ENCODE measurements at places on chromosomes 13 and 19.

DNA sequence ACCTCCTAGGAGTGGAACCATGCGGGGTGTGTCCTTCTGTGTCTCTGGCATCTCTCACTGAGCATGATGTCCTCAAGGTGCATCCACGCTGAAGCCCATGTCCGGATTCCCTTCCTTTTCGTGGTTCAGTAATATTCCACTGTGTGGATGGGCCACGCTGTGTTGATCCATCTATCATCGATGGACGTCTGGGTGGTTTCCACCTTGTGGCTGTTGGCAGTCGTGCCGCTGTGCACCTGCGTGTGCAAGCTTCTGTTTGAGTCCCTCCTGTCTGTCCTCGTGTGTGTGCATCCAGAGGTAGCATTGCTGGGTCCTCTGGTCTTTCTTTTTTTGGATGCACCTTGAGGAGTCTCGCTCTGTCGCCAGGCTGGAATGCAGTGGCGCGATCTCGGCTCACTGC, 11.2 kb upstream of the GNA15 start:
- no peak for DNase-seq

- no peak for DNase-seq
These were observed 5.7 kb downstream of the MCF2L start for GRCh38 chr13:112974671-112975070.

DNA sequence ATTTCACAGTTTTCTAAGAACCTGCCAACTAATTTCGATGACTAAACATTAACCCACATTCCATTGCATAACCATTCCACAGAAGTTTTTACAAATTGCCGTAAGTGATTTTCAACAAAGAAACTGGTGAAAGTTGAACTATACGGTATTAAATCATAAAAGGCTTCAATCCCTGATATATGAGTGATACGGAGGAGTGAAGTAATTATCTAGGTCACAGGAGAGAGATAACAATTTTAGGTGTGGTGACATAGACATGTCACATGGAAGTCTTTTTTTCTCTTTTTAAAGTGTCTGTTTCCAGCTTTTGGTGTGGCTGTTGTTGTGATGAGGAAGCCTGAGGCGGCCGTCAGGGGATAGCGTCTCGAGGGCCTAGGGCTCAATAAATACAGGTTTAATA, 29.4 kb downstream of the TBC1D4 start:
- no peak for DNase-seq

DNA sequence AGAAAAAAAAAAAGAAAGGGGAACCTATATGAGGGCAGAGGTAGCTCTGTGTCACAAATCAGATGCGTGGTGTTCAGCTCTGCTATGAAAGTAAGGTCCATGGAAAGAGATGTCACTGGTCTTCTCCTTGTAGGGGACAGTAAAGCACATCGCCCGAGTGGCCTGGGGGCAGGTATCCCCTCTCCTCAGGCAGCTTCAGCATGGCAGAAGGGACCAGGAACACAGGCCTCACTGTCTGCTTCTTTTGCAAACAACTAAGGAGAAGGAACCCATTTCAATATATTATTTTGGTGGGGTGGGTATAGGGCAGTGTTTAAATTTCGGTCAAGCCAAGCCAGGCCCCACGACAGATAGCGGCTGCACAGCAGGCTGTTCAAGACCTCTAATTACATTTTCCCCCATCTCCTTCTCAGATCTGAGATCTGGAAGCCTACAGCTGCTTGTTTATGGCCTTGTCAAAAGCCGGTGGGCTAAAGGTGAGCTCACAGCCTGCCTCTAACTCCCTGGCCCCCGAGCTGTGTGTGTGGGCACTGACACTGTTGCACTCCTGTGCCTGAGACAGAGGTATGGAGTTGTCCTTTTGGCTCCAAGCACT, 72.8 kb downstream of the HSPH1 start:
- DNase-seq = no peak

DNA sequence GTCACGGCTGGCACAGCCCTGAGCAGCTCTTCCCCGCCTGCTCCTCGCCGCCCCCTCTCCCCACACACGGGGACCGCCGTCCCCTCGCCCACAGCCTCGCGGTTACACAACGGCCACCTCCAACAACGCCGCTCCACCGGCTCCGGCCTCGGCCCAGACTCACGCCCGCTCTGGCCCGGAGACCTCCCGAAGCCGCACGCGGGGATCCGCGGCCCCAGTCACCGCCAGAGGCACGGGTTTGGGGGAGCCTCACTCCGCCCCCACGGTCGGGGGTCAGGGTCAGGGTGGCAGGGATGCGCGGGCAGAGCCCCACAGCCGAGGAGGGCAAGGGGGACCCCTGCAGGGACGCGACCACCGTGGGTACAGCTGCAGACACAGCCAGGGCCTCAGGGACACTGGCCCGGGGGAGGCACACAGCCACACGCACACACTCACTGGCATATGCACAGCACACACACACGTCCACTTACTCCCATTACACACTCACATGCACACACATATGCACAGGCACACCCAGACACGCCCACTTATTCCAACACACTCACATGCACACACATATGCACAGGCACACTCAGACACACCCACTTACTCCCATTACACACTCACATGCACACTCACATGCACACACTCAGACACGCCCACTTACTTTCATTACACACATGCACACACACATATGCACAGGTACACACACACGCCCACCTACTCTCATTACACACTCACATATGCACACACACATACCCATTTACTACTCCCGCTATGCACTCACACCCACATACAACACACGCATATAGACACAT, 1.6 kb downstream of the TTYH1 start:
- DNase-seq = no peak

GRCh38 chr13:99559560-99559959, 58.3 kb downstream of the TM9SF2 start:
- no peak for DNase-seq

- no peak for DNase-seq
These were observed 35.6 kb upstream of the SPATA13 start for GRCh38 chr13:24124789-24125476.

- DNase-seq = no peak
These were observed 66.8 kb upstream of the RFC3 start for GRCh38 chr13:33751151-33751550.

- DNase-seq = no peak
These were observed 4.3 kb downstream of the BBC3 start for GRCh38 chr19:47226426-47227351.

DNA sequence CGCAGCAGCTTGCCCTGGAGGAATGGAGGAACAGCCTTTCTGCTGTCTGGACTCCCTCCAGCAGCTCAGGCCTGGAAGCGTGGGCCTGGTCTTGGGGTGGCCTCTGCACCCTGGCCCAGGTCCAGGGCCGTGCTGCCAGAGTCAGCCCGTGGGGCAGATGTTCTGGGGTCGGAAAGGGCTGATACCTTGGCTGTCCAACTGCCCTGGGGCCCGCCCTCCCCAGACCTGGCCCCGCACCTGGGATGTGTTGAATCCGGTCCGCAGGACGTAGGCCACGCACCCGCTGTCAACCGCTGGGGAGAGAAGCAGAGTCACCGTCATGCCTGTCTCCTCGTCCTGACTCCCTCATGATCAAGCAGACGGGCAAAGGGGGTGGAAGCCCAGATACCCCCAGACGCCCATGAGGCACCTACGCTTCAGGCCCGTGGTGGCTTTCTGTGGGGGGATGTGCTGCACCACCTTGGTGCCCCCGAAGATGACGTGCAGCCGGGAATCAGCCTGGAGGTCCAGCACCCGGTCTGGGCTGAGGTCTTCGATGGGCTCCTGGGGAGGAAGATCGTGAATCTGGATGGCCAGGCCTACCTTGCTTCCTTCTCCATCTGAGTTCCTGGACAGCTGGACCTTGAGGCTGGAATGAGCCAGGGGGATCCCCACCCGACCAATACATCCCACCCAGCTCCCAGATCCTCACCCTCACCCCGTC, 7.7 kb downstream of the ATP13A1 start:
- no peak for DNase-seq

DNA sequence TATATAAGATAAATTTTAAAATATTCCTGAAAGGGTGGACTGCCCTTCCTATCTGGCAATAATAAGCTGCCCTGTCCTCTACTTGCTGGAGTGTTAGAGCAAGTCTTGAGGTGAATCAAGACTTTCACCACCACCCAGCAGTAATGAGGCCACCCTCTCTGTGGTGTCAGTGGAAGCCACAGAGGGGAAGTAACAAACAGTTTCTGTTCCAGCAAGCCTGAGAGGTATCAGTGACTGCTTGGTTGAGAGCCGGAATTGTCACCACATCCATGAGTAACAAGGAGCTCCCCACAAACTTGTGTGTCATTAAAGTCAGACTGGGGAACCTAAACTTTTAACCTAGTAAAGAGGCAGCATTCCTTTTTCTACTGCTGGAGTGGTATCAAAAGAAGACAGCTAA, 532.7 kb upstream of the SPRY2 start:
- DNase-seq = no peak

DNA sequence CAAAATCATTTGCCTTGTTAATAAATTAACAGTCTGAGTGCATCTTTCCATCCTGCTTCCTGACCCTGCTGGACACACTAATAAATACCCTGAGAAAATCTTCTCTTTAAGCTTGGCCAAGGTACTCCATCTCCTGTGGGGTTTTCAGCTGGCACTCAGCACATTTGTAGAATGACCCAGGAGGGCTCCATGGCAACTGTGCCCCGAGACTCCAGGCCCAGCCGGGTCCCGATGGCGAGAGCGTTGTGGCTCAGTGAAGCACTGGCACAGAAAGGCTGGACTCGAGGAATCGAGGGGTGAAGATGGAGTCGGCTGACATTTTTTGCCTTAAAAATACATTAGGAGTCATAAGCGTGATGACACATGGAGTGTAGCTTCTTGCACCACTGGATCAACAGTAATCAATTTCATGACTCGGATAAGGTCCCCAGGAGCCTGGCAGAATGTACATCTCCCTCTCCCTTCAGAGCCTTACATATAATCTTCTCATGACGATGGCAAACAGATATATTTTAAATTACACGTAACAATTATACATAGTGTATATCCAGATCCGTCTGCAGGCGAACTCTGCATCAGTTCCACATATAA, 85.4 kb downstream of the SLC7A1 start:
- DNase-seq = no peak

DNA sequence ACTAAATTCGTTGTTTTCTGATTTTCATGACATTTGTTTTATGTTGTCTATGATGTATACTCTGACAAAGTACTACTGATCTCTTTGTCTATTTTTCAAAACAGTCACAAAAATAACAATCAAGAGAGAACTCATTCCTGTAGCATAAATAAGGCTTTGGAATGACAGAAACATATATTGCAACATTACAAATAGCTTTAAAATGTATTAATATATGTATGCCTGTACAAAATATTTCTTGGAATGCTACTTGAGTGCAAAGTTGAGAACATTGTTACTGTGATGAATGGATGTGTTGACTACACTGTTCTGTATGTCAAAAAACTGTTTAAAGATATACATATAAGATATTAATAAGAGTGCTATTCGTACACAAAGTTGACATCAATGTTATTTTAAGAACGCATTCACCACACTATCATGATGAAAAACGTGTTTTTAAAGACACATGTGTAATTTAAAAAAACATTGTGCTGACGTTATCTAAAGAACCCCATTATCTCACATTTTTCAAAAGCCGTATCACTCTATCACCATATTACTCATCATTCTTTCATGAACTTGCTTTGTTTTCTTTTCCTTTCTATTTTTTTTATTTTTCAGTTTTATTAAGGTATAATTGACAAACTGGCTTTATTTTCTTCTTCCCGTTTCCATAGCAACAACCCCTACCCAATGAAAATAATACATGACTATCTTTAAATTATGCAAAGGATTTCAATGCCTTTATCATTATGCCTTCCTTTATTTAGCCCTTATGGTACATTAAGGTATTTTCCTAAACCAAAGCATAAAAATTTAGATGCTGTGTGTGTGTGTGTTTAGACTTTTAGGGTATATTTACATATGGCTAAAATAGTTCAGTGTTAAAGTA, 918.8 kb downstream of the SLITRK1 start:
- DNase-seq = no peak

DNA sequence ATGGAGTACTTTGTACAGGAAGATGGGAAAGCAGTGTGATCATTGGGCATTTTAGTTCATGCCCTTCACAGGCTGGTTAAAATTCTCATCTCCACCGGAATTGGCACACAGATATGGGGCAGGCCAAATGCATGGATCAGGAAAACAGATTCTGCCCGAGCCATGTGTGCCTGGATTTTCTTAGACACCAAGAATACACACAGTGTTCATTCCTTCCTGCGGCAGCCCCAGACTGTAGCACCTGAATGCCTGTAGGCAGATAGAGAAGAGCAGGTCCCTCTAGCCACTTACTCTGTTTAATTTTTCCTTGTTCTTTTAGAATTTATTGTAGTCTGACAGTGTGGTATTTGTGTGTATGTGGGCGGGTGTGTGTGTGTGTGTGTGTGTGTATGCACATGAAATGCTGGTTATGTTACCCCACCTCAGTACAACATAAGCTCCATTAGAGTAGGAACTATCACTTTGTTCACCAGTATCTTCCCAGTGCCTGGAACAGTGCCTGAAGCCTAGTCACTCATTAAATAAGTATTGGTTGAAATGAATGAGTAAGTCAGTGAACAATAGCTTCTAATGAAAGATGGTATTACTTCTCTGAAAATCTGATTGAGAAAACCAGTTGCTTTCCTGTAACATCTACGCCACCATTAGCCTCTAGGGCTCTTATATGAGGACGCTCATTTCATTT, 41.7 kb downstream of the FRY start:
- no peak for DNase-seq

GRCh38 chr13:78129823-78130222, 211.2 kb upstream of the EDNRB start:
- no peak for DNase-seq

DNA sequence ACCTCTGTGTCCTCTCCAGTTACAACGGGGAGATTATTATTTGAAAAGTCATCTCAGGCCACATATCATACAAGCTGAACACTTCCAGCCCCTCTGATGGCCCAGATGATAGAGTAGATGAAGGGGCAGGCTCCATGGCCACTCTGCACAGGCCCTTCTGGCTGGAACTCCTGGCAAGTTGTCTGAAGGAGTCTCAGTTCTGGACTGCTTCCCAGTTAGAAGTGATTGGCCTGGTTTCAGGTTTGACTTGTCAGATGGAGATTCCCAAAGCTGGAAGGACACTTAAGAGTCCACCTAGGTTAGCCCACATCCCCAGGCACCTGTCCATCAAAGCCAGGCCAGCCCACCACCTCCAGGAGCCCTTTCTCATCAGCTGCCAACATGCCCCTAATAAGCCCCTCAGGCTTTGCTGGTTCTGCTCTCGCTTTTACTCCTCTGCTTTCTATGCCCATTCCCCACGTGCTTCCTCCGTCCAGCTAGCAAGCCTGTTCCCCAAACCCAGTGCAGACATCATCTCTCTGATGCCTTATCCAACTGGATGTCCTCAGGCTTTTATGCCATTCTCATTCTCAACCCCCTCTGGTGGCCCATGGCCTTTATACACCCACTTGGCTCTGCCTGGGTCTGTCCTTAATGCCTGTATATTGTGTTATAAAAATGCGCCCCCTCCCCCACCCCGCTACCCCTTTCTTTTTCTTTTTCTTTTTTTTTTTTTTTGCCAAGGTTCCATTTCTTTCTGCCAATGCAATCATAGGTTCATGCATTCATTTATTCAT, 56.5 kb downstream of the HSPH1 start:
- no peak for DNase-seq

Data from HS-27A (cell line).